ENCODE measurements at places on chromosomes 7 and 10.

- DNase-seq: no peak
Observed at GRCh38 chr7:29236071-29236580, 41.6 kb downstream of the CHN2 start.

GRCh38 chr7:157962458-157963306, 624.9 kb downstream of the PTPRN2 start:
- no peak for DNase-seq

GRCh38 chr7:16315280-16315679, 106.1 kb downstream of the CRPPA start:
- no peak for DNase-seq

GRCh38 chr7:102287981-102288278, 1.3 kb downstream of the SH2B2 start:
- DNase-seq: no peak

DNA sequence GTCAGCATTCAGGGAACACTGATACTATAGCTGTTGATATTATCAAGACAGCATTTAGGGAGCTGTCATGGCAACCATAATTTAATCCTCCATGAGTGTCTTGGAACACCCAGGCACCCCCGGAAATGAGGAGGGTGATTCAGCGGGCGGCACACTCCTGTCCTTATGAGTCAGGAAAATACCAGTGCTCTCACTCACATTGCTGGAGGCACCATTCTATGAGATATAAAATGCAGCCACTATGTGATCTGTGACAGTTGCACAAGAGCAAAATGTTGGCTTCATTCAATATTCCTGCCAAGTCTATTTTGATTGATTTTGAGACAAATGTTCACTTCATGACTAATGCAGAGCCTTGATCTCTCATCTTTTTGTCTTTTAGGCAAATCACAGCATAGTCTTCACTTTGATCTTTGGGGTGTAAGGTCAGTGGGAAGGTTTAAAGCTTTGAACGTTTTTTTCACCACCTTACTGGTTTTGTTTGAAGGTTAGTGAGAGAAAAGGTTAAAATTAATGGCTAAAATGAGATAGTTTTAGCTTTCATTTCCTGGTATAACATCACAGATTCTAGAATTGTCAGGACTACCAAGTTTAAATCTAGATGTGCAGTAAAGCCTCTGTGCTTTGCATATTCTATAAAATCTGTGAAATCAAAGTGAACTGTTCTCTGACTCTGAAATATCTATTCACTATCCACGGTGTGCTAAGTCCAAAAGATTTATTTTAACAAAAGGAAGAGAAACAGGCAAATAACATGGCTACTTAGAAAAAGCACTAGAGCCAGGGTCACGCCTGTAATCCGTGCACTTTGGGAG, 12.4 kb upstream of the ARHGAP12 start:
- no peak for DNase-seq

DNA sequence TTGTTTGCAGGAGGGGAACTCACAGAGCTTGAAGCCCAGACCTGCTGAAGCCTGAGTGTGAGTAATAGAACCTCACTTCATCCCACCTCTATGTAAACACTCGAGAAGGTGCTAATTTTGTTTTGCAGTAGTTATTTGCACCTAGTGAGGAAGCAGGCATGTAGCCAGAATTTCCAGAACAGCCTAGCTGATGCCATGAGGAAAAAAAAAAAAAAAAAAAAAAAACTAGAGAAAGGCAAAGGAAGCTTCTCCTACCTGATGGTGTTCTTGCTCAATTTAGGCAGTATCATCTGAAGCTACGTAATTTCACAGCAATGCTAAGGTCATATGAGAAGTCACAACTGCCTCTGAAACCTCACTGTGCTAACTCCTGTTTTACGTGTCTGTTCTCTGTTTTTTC, 13.6 kb upstream of the GPR37 start:
- no peak for DNase-seq

DNA sequence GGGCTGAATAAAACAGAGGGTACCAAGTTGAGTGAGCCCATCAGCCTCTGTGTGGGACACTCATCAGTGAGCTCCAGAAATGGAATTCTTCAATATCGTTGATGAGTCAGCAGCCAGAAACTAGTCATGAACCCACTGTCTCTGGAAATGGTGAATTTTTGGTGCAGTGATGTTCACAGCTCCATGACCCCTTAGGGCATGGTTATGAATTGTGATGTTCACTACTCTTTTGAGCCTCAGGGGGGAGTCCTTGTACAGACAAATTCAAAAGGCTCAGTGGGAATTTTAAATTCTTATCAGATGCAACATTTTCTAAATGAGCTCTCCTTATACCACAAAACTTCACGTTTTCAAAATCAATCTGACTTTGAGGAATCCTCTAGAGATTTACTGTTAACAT, 335.7 kb downstream of the PHTF2 start:
- DNase-seq: no peak

GRCh38 chr7:131554880-131555516, 1.4 kb downstream of the PODXL start:
- no peak for DNase-seq

DNA sequence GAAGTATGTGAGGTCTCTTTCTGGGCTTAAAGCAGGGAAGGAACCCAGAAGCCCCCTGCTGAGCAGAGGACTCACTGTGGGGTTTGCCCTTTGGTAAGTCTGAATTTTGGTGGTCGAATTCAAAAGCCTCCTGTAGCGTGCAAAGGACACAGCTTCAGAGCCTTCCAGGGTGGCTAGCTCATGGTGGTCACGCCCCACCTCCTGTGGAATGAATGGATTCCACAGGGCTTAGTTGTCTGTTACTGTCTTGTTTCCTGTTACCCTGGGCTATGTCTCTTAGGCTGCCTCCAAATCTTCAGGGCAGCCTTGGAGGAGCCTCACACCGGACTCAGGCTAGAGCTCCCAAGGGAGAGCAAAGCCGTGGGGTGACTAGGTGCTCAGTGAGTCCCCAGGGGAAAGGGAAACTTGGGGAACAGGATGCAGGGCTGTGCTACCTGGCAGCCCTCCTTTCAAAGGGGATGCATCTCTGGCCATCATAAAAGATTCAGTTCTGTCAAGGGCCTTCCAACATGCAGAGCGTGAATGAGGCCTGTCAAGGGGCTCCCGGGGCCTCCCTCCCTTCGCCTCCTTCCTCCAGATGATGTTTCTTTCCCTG, 211.7 kb downstream of the CCSER2 start:
- DNase-seq: no peak

GRCh38 chr10:76125900-76126299, 694.5 kb downstream of the LRMDA start:
- DNase-seq: no peak

DNA sequence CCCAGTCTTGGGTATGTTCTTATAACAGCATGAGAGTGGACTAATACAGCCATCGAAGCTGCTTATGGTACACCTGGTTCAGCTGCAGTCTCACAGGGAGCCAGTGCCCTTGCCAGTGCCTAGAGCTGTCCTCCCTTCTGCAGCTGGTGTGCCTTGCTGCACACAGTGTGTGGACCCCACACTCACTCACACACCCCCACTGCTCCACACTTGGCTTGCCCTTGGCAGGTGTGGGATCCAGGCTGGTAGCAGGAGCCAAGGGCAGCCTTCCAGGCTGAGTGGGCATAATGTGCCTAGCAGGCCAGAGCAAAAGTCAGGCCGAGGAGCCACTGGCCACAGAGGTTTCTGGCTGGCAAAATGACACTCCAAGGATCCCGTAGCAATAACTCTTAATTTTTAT, 217.3 kb downstream of the GPR158 start:
- DNase-seq: no peak

DNA sequence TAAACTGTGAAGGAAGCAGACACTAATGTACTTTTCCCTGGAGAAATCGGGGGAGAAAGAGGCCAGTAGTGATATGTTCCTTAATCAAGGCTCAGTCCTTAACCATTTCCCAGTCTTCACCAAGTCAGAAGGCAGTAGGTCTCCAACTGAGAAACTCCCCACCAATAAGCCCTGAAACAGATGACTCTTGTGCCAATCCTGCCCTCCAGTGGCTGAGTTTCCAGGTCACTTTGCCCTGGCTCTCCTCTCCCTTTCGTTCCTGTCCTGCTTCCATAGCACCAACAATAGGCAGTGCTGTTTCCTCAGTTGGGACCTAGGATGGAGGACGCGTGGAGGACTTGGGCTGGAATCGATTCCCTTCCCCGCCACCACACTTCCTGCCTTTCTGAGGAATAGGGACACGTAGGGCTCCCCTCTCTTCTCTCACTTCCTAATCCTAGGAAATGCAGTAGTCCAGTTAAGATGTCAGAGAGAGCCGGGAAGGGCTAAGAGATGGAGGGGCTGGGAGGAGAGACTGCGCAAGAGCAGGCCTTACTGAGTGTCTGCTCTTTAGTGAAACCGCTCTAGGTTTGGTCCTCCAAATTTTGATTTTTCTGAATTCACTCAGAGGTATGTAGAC, 23.4 kb downstream of the ATOH7 start:
- DNase-seq: no peak

GRCh38 chr10:110529596-110530011, 31.9 kb downstream of the DUSP5 start:
- no peak for DNase-seq

- DNase-seq: no peak
Observed at GRCh38 chr7:32223721-32224120, 153.5 kb upstream of the PDE1C start.

- DNase-seq: no peak
Observed at GRCh38 chr7:3264693-3265339, 36.2 kb upstream of the SDK1 start.

GRCh38 chr7:78427209-78427608, 628.6 kb downstream of the PHTF2 start:
- DNase-seq: no peak

GRCh38 chr10:52491246-52491995, 177.3 kb downstream of the DKK1 start:
- DNase-seq: no peak

- DNase-seq: no peak
Observed at GRCh38 chr10:98349508-98349922, 65.5 kb downstream of the PYROXD2 start.

- no peak for DNase-seq
Observed at GRCh38 chr10:31070025-31070424, 38.4 kb upstream of the ZNF438 start.

DNA sequence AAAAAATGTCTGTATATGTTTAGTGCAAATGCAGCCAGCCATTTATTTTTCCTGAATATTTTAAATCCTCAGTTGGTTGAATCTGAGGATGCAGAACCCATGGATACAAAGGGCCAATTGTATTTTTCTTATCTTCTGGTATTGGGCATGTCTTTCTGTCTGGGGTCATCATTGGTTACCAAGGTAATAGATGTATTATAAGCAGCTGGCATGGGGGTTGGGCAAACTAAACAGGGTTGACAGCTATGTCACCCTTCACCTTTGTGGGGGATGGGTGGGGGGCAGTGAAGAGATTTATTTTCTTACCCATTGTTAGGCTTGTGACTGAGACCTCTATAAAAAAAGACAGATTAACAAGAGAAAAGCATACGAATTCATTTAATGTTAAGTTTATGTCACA, 38.8 kb downstream of the CDHR3 start:
- DNase-seq: no peak

GRCh38 chr10:31384589-31384949, 65.6 kb downstream of the ZEB1 start:
- DNase-seq: no peak

DNA sequence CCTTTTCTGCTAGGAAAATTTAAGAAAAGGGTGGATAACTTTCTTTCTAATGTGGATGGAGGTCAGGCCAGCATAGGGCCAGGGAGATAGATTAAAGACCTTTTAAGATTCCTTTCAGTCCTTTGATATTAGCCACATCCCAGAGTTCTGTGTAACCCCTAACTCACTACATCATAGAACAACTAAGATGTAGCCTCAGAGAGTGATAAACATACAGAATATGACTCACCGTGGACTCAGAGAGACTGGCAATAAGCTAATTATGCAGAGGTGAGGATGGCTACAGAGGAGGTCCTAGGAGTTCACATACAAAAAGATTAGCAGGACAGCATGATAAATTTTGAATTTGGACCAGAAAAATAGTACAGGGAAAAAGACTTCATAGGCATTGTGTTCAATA, 141.0 kb downstream of the AOAH start:
- DNase-seq: no peak

GRCh38 chr10:47104151-47104605, 192.9 kb downstream of the PTPN20 start:
- no peak for DNase-seq

- DNase-seq: no peak
Observed at GRCh38 chr7:157676001-157676400, 339.2 kb downstream of the DNAJB6 start.

DNA sequence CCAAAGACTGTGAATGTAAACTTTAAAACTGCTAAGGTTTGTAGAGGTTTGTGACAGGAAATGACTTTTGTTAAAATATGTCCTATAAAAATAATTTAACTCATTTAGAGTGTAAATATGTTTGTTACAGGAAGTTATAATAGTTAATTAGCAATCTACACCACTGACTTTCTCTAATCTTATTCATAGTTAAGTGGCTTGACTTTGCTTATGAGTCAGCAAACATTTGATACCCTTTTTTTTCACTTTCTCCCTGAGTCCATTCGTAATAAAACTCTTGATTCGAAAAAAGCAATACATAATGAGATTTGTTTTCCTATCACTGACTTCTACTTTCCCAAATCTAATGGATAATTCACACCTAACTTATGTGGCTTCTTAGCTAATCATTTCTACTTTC, 317.7 kb upstream of the SEMA3C start:
- no peak for DNase-seq

GRCh38 chr7:44445986-44446671, 44.3 kb downstream of the NUDCD3 start:
- no peak for DNase-seq

GRCh38 chr10:88027570-88027969, 164.1 kb downstream of the PTEN start:
- peak; percentile 14 for DNase-seq

DNA sequence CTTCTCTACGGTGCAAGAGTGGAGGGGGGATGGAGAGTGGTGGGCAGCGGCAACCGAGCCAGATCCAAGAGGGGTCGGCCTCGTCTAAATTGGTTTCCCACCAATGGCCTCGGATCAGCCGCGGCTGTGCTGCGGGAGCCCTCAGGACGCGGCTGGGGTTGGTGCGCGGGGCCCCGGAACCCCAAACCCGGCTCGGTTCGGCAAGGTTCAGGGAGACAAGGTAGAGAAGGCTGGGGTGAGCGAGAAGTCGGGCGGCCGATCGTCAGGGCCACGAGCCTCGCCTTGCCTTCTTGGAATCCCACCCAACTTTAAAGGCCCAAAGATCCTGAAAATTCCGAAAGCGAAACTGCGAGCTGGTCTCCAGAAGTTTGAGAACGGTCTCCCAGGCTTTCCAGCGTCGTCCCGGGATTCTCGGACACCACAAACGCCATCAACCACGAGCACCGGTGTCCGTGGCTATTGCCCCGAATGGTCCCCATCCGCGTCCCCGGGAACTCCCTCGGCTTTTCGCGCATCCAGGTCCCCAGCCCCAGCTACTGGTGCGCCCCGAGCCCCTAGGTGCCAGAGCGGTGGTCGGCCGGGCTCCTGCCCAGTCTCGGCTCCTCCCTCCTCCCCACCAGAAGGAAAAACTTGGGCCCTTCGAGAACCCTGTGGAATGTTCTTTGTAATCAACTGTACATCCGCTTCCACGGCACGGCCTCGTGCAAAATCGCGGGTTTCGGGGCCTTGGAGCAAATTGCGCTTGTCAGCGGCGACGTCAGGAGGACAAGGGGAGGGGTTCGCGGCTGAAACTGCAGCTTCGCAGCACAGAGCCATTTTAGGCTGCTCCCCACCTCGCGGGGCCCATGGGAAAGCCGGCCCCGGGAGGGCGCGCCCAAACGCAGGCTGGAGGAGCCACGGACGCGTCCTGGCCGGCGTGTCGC, 3.2 kb downstream of the SFMBT2 start:
- DNase-seq: no peak
